NCI-H446 treated with DMSO at 0.1 percent for 48 hours (cell line): ENCODE measurements at places on chromosomes 5 and 9.
A peak's percentile ranks its signal among the peaks of the same experiment; 100 is the strongest.

DNA sequence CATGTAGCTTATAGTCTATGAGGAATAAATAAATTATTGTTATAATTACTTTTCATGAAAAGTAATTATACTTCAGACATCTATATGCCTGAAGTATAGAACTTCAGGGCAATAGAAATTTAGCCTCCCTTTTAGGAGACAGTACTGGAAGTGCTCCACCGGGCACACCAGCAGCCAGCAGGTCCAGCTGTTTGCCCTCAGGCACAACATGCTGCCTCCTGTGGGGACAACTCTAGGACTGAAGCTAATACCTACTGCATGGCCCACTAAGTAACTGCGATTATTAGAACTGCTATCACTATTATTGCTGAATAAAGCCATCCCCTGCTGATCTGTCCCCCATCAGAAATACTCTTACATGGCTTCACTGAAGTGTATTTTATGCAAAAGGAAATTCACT lies 329.6 kb downstream of the MED10 start:
- no peak for DNase-seq

- DNase-seq, result no peak
Measured at GRCh38 chr5:149432911-149433401, 53.9 kb upstream of the IL17B start.

- no peak for DNase-seq
Measured at GRCh38 chr9:127792417-127793031, 6.7 kb downstream of the CDK9 start.

DNA sequence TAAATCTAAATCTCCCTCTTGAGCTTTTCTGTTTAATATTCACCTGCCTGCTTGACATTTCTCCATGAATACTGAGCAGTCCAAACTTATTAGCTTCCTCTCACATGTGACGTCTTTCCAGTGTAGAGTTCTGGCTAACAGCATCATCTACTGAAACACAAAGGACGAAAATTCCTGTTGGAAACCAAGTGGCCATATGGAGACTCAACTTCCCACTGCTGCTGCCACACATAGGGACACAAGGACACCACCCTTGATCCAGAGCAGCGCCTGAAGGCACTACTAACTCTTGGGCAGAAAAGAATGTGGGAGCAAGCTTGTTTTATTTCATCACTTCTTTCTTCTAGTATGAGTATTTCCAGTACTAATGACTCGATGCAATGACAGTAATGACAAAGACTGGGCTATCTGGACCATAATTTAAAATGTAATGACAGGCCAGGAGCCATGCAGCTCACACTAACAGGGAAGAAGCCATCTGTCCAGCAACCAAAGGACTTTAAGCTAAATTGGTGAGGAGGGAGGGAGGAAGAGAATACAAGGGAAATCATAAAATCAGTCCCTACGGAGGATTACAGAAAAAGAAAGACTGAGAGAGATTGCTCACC lies 19.2 kb downstream of the RNF130 start:
- no peak for DNase-seq

DNA sequence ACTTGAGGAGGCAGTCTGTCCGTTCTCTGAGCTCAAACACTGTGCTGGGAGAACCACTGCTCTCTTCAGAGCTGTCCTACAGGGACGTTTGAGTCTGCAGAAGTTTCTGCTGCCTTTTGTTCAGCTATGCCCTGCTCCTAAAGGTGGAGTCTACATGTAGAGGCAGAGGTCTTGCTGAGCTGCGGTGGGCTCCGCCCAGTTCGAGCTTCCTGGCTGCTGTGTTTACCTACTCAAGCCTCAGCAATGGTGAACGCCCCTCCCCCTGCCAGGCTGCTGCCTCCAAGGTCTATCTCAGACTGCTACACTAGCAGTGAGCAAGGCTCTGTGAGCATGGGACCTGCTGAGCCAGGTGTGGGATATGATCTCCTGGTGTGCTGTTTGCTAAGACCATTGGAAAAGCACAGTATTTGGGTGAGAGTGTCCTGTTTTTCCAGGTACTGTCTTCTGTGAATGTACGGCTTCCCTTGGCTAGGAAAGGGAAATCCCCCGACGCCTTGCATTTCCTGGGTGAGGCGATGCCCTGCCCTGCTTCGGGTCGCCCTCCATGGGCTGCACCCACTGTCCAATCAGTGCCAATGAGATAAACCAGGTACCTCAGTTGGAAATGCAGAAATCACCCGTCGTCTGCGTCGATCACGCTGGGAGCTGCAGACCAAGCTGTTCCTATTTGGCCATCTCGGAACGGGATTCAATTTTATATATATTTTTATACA lies 58.5 kb downstream of the CNTRL start:
- no peak for DNase-seq

- no peak for DNase-seq
Measured at GRCh38 chr9:81822967-81823366, 105.3 kb upstream of the SPATA31D4 start.

GRCh38 chr5:120942596-120943350 lies 478.7 kb downstream of the PRR16 start:
- DNase-seq, result no peak

GRCh38 chr9:27719711-27720110 lies 146.4 kb upstream of the C9orf72 start:
- no peak for DNase-seq

GRCh38 chr5:170408226-170408625 lies 19.1 kb upstream of the KCNMB1 start:
- no peak for DNase-seq

- DNase-seq, result no peak
Measured at GRCh38 chr9:131468031-131468430, 34.7 kb upstream of the POMT1 start.

- no peak for DNase-seq
Measured at GRCh38 chr5:99030906-99031440, 102.2 kb upstream of the CHD1 start.

- DNase-seq, result no peak
Measured at GRCh38 chr5:138565100-138565821, 9.9 kb downstream of the HSPA9 start.

- no peak for DNase-seq
Measured at GRCh38 chr9:129458155-129458661, 162.7 kb downstream of the C9orf50 start.

DNA sequence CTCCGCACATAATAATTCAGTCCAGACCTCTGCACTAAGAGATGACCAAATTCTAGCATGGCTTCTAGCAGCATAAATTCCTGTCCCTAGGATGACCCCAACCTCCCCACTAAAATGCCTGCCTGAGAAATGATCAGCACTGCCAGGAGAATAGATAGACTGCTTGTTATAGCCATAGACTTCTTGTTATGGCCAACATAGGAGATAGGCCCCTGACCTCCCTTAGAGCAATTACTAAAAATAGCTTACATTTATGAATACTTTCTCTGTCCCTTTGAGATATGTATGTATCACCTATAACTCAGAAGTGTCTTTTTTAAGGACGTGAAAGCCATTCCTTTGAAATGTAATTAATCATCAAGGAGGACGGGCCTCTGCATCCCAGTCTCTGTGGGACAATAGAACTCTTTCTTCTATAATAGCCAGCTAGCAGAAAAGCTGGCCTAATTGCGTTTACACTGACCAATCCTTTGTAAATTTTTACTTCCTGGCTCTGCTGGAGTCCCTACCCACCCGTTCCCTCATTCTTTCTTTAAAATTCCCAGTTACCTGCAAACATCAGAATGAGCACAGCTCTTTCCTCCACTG lies 1002.7 kb downstream of the CDH18 start:
- DNase-seq, result no peak

DNA sequence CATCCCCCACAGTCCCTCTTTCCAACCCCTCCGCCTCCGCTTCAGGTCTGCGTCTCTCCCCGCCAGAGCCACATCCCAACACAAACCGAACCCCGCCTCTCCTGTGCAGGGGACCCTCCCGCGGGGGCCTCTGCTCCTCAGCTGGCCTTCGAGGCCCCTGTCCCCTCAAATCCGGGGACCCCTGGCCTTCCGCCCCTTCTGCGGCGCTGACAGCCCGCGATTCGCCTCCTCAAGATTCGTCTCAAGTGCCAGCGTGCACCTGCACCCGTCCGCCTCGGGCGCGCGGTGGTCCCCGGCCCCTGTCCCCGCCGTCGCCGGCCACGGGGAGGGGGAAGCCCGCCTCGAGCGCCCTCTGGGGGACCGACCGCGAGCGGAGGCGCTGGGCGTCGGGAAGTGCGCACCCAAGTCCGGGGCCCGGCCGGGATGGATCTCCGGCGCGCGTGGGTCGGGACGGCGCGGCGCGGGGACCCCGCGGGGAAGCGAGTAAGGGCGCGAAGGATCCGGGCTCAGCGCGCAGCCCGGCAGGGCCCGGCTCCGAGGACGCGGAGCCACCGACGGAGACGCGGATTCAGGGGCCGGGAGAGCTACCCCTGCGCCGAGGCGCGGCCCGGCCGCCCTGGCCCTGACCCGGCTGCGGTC lies 623 bp downstream of the FLT4 start:
- no peak for DNase-seq

- peak; percentile 84 for DNase-seq
Measured at GRCh38 chr5:143200781-143201398, 202.6 kb downstream of the NR3C1 start.

DNA sequence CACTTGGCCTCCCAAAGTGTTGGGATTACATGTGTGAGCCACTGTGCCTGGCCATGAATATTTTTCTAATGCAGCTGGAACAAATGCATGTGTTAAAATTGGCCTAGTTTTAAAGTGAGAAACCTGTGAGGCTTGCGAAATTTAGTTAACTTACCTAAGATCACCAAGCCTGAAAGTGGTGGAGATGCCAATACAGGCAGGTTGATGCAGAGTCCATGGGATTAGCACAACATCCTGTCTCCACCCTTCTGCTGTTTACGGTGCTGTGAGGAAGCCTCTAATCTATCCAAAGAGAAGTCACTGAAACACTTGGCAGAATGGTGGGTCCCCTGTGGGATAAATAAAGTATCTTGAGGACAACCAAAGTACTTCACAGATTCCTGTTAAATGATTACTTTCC lies 98.2 kb downstream of the PCSK5 start:
- DNase-seq, result no peak

GRCh38 chr5:15885156-15885555 lies 294.4 kb downstream of the MARCHF11 start:
- DNase-seq, result no peak

DNA sequence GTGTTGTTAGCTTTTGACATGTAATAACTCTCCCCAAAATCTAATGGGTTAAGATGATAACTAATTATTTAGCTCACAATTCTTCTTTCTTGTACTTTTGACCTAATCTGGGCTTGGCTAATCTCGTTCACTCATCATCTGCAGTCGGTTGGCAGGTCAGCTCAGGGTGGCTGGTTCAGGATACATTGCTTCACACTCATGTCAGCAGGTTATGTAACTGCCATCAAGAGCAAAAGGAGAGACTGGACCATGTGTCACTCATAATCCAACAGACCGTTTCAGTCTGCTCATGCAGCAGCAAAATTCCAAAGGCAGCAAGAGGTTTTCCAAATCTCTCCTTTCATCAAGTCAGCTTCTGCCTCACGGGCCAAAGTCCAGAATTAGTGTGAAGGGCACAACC lies 998.4 kb upstream of the CTNND2 start:
- no peak for DNase-seq

DNA sequence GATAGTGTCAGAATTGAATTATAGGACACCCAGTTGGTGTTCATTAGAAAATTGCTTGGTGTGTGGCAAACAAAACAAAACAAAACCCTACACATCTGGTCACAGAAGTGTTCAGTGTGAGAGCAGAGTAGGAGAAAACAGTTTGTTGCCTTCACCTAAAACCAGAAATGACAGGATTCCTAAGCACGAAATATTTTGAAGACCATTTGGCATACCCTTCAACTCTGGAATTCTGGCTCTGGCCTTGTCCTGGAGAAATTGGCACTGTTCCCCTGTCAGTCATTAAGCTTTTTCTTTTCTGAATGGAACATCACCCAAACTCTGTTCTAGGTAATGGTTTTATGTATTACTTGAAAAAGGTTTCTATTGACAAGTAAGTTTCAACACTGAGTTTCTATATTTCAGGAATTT lies 110.2 kb upstream of the PCA3 start:
- no peak for DNase-seq

DNA sequence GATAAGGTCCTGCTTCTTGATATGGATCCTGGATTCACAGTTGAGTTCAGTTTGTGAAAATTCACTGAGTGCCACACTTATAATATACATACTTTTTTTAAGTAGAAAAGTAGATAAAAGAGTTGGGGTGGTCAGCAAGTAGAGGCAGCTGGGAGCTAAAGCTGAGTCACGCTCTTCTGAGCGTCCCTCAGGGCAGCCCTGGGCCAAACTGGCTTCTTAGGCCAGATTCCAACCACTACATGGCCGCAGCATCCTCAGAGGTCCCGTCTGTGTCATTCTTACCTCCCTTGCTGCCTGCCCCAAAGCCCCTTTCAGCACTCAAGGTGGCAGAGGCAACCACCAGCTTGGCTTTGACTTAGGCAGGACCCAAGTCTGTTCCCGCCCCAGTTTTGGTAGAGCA lies 123.3 kb upstream of the TBC1D2 start:
- no peak for DNase-seq

DNA sequence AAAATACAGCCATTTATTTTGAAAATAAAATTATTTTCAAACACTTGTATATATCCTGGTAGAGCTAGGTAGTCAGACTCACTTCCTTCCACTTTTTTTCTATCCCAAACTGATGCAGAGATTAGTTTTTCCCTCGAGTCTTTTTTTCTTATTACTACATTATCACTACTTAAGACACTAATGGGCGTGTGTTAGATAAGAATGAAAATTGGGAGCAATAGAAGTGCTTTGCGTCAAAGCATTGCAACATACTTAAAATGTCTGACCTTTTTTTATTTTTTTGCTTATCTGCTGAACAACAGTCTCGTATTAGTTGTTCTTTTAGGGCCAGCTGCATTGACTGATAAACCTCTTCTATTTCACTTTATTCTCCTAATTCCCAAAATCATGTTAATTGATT lies 1278.7 kb downstream of the CDH12 start:
- no peak for DNase-seq

- DNase-seq, result no peak
Measured at GRCh38 chr9:12584656-12585522, 108.3 kb upstream of the TYRP1 start.

- DNase-seq, result no peak
Measured at GRCh38 chr5:132815454-132815853, 2.4 kb downstream of the SOWAHA start.

DNA sequence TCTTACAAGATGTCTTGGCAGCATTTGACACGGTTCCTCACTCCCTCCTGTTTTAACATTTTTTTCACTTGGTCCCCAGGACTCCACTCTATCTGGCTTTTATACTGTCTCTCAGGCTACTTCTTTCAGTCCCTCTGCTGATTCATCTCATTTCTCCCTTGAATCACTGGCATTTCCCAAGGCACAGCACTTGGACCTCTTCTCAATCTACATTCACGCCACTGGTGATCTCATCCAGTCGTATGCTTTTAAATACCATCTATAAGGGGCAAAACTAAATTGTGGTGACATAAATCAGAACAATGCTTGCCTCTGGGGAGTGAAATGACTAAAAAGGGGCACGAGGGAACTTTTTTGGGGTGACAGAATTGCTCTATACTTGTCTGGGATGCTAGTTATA lies 47.1 kb downstream of the MAPKAP1 start:
- no peak for DNase-seq

- no peak for DNase-seq
Measured at GRCh38 chr5:174724484-174725260, at the start of gene MSX2. Gene MSX2 (plus strand): TSS chr5:174724582. CDS start chr5:174724660, 78 bp downstream.

DNA sequence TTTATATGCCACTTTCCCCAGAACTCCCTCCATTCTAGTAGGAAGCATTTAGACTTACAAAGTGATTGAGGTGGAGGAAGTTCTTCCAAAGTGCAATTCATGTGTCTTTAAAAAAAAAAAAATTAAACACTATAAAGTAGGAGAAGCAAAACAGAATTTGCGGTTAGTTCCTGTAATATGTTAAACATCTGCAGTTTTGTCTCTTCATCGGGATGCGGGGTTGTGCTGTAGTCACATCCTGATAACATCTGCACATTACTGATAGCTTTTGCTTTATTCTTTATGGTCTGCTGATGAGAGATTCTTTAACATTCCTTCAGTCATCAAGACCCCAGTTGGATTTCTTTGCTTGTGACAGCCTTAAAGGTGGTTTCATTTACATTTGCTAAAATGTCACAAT lies 694.3 kb downstream of the NR2F1-AS1 start:
- DNase-seq, result no peak
